ENCODE measurements at places on chromosomes 5 and 9. TPM values are rescaled to one million over a fixed set of nuclear protein-coding genes. Genes with fewer than 3 reads are reported as not detected.

The CNTNAP3 gene
- total RNA-seq = 2.6 TPM

GRCh38 chr5:179275381-179275878 is 69.8 kb downstream of the ADAMTS2 start:
- no peak for DNase-seq

The STK32A gene
- total RNA-seq = 3.5 TPM

The WDR55 gene
- total RNA-seq = 20.0 TPM

DNA sequence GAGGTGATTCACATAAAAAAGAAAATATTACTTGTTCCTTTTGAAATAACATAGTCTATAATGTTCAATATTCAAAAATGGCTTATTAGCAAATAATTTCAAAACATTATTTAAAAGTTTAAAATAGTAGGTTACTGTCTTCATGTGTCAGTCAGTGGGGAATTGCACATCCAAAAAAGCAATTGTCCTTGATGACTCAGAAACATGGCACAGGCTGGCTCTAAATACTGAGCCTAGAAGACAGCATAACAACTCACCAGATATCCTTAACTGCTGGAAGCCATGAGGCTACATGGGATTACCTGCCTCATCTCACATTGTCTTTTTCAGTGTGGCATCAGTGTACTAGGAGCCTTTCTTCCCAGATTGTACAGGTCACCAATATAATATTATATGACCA is 439.5 kb upstream of the RGMB start:
- no peak for DNase-seq

The UGT3A1 gene
- not detected for total RNA-seq

The MLANA gene
- total RNA-seq = not detected

- no peak for DNase-seq
Observed at GRCh38 chr5:142568283-142568995, 117.5 kb downstream of the FGF1 start.

- DNase-seq = no peak
Observed at GRCh38 chr9:110546411-110546871, 33.1 kb downstream of the SVEP1 start.

The RGMB gene
- total RNA-seq = 22.0 TPM

- DNase-seq = no peak
Observed at GRCh38 chr9:13022756-13023155, 247.9 kb downstream of the LURAP1L start.

The SLC25A2 gene
- 2.0 TPM for total RNA-seq

- no peak for DNase-seq
Observed at GRCh38 chr9:101527066-101527465, 6.6 kb upstream of the RNF20 start.

- no peak for DNase-seq
Observed at GRCh38 chr5:154351141-154351540, 94.7 kb upstream of the SAP30L start.

The IFNB1 gene
- not detected for total RNA-seq

DNA sequence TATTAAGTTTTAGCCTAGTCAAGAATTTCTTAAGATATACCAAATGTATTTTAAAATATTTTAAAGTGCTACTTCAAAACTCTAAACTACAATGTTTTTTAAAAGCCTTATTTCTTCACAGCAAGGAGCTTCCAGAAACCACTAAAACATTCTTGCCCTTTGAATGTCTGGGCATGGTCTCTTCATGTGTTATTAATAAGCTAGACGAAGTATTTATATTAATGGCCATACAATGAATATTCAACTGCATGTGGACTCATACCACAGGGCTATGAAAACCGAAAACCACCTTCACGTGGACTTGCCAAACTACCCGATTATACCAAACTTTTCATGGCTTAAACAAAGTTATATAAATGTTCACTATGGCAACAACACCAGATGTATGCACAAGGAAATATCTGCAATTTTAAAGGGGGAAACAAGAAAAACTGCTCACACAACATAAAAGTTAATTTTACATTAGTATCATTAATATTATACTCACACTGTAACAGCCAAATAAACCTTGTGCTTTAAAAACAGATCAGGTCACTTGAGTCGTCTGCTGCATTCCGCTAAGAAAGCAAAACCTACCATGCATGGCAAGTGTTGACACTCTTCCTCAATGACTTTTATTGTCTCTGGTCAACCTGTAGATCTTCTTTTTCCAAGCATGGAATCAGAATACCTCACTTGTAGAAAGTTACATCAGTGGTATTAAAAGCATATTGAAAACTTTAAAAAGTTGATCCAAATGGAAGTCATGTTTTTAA is 246.3 kb downstream of the BNC2 start:
- DNase-seq = no peak

DNA sequence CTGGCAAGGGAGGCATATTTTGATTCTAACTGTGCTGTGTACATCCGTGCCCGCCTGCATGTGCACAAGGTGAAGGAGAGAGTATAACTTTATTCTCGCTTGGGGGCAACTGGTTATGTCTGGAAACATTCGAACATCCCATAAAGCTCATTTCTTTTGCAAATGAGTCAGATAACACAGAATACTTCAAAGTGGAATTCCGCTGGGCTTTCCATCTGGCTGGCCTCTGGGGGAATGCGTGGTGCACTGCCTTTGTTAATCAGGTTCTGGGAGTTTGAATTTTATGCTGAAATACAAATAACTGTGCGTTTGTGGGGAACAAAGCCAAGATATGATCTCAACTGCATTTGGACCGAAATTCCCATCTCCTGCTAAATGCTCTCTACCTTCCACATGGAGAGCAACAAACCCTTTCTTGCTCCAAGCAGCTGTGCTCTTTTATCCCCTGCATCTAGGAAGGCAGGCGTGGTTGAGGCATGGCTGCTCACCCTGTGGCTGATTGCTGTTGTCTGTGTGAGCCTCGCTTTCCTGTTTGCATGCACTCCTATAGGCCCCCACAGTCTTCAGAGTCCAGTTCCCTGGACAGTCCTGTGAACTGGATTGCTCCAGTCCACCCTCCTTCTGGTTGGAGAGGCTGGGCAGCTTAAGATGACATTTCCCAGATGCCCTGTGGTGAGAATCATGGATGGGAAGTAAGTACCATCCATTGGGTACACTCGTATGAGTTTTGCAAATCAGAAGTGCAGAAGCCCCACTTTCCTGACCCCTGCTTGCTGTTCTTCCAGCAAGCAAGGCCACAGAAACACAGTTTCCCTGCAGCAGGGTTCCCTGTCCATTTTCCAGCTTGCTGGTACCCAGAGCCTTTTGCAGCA is 82.9 kb upstream of the ALDH1B1 start:
- DNase-seq = no peak

DNA sequence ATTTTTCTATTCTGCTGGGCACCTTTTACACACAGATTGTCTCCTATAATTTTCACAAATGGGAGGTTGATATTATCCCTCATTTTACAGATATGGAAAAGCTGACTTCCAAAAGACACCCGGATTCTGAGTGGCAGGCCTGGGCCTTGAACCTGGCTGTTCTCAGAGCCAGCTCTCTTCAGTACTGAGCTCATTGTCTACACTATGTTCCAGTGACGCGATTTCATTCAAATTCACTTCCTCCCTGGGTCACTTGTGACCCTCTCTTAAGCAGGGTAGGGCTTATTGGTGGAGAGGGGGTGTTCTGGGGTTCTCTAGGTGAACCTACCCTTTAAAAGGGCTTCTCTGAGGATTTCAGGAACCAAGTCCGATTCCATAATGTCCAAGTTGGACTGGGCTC is 70.2 kb downstream of the ANKRD33B start:
- no peak for DNase-seq

The GNE gene
- 24.9 TPM for total RNA-seq

DNA sequence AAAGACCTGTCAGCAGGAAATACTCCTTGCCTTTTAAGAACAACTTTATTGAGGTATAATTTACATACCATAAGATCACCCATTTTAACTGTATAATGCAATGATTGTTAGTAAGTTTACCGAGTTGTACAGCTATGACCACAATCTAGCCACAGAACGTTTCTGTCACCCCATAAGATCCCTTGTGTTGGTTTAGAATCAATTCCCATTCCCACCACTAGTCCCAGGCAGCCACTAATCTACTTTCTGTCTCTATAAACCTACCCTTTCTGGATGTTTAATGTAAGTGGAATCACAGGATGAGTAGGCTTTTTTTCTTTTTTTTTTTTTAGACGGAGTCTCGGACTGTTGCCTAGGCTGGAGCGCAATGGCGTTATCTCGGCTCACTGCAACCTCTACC is 4.4 kb downstream of the GPR107 start:
- no peak for DNase-seq

DNA sequence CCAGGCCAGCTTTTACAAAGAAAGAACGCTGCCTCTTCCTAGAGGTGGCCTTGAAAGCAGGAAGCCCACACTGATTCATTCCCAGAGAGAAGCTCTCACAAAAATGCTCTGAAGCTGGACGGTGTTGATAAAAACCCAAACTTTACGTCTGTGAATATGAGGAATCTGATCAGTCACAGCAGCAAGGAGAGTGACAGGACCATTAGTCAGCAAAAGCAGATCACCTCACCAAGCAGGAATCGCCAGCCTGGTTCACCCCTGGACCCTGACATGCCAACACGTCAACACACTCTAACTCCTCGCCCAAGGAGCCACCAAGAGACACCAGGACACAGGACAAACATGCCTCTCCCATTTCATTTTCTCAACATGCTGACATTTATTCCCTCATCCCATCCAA is 70.6 kb upstream of the ZNF622 start:
- DNase-seq = no peak

DNA sequence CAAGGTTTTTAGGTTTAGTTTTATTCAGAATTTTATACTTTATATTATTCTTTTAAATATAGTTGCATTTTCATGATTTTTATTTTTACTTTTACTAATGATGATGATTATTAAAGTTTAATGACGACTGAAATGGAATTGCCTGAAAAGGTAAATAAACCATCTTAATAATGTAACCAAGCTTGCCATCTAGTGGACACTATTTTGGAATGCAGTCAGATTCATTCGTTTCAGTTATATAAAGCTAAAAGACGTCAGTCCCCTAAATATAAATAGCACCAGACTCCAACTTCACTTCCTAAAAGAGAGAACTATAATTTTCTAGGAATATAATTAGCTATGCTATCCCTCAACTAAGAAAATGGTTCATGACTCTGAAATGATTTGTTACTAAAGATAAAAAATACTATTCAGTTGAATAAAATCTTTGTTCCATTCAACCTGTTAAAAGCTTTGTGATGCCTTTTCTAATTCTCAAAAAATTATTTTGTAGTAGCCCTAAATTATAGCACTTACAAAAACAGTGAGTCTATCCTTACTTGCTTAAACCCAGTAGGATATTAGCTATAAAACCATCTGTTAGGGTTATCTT is 19.9 kb downstream of the ABITRAM start:
- no peak for DNase-seq

The PCDHB16 gene
- total RNA-seq = 11.8 TPM

The CCNG1 gene
- total RNA-seq = 221 TPM

GRCh38 chr5:158563760-158564390 is 535.8 kb downstream of the EBF1 start:
- DNase-seq = no peak

- peak; percentile 82 for DNase-seq
Observed at GRCh38 chr9:112844771-112845542, 45.7 kb downstream of the SLC46A2 start.

DNA sequence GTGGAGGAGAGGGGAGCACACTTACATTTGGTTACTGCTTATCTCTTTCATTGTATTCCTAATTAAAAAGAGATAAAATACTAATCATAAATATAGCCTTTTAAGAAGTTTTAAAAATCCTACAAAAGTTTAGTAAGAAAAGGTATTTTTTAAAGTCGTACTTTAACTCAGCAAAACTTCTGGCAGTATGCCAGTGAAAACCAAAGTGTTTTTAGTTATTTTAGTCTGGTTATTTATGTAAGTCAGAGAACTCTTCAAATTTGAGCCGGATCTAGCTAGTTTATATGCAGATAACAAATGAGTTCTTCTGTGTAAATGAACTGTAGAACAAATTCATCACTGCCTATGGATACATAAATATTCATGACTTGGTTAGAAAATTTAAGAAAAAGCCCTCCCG is 36.5 kb upstream of the ANKDD1B start:
- no peak for DNase-seq

GRCh38 chr5:98713856-98714255 is 59.6 kb upstream of the RGMB start:
- no peak for DNase-seq

GRCh38 chr5:103013933-103014552 is 105.9 kb downstream of the GIN1 start:
- no peak for DNase-seq

DNA sequence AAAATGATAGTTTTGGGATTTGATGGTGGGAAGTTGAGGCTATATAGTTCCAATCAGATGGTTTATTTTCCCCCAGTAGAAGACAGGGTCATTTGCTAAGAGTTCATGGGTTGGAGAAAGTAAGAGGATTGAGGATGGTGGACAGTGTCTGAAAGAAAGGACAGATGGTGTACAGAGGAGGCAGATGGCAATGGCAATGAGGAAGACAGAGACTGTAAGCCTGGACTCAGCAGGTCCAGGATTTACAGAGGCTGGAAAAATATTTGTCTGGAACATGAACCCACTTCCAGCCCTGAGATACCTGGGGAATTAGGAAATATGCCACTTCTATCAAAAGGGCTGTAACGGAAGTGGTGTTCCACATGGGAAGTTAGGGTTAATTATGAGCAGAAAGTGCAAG is 84.5 kb downstream of the PCSK1 start:
- no peak for DNase-seq

DNA sequence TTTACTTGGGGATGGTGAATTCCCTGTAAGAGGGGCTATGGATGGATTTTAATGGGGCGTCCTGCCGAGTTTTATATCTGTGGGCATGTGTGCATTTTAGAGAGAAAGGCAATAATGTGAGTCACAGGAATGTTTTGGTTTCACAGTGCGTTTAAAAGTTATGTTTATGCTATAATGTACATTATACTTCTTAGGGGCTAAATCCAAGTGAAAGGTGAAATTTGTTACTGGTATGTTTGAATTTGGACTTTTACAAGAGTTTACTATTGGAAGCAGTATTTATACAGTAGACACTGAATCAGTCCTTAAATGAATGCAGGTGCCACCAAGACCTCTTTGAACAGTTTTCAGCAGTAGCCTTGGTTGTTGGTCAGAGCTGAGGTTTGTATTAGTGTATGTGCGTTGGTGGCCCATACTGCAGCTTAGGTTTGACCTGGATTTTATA is 5.6 kb downstream of the JMY start:
- DNase-seq = no peak

DNA sequence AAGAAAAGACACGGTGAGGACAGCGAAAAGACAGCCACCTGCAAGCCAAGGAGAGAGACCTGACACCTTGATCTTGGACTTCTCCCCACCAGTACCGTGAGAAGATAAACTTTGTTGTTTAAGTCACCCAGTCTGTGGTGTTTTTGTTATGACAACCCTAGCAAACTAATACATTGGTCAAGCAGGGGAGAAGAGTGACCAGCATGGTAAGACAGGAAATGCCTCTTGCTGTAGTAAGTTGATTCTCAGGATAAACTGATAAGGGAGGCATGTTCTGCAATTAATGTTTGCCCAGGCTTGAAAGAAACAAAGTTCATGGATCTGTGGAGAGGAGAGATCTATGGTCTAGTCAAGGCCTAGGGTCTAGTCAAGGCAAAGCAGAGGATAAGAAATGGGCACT is 801.2 kb downstream of the MAT2B start:
- no peak for DNase-seq

All from breast epithelium (tissue), 4 donors.